Stimulated activated CD8-positive, alpha-beta memory T cell treated with anti-CD3 and anti-CD28 coated beads, Interleukin-12 subunit alpha, Interleukin-12 subunit beta, amount 100 ng/mL, for 4 hours (primary cell): ENCODE measurements at places on chromosomes 5 and 9.

- DNase-seq = no peak
Observed at GRCh38 chr5:59599729-59600128, 293.8 kb downstream of the PDE4D start.

- DNase-seq = no peak
Observed at GRCh38 chr5:131214609-131215227, 44.0 kb downstream of the LYRM7 start.

- DNase-seq = no peak
Observed at GRCh38 chr9:33818167-33818846, 1.3 kb downstream of the UBE2R2 start.

- DNase-seq = no peak
Observed at GRCh38 chr9:133579601-133580418, 29.4 kb downstream of the FAM163B start.

- DNase-seq = no peak
Observed at GRCh38 chr9:82467436-82467835, 478.9 kb downstream of the SPATA31D1 start.

GRCh38 chr5:152262667-152263066, 142.4 kb downstream of the NMUR2 start:
- no peak for DNase-seq

GRCh38 chr9:92242260-92243136, 51.0 kb downstream of the IARS1 start:
- no peak for DNase-seq
